ENCODE measurements at places on chromosomes 4 and X.

- no peak for DNase-seq
Observed at GRCh38 chrX:10166248-10166716, 9.5 kb downstream of the CLCN4 start.

GRCh38 chr4:128371001-128371777, 83.6 kb upstream of the PGRMC2 start:
- no peak for DNase-seq

DNA sequence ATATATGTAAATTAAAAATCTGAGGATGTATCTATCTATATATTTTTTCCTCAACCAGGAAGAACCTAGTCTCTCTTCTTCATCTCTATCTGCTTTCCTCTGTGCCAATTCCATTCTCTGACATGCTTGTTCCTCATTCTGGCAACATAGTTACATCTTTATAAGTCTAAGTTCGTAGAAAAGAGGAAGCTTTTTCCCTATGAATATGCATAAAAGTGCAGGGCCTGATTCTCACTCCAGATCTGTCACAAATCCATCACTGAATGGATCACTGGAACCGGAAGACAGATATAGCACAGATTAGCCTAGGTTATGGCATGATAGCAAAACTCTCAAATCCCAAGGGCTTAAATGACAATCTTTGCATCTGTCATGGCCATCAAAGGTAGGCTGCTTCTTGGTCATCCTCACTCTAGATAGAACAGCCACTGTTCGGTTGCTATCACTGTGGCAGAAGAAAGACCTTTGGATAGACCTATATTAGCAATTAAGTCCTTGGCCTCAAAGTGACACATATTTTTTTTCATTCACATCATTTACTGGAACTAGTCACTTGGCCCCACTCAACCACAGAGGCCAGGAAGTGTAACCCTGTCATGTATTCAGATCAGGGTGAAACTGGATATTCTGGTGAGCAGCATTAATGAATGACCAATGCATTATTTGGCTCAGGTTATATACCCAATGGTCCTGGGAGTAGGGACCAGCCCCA, 22.2 kb downstream of the DTHD1 start:
- no peak for DNase-seq

DNA sequence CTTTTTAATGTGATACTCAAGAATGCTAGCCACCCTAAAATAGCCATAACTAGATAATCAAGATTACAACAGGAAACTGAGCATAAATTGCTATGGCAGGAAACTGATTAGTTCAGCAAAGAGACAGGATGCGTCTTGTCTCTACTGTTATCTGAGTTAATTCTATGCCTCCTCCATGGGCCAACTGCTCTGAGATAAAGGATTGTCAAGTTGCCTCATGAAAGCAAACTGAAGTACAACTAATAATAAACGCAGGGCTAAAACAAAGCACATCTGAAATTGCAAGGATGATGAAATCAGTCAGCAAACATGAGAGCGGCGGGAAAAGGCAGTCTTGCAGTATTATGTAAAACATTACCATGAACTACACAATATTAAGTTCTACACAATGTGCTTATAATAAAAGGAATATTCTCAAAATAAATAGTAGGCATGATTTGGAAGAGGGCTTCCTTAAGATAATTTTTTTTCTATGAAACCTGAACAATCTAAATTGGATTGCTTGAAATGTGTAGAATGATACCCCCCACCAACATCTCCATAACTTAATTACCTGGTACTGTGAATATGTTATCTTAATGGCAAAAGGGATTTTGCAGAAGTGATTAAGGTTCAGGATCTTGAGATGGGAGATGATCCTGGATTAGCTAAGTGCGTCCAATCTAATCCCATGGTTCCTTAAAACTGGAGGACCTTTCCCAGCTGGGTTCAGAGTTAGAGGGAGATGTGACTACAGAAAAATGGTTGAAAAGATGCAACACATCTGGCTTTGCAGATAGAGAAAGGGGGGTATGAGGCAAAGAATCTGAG, 65.9 kb downstream of the ANTXR2 start:
- DNase-seq, result no peak

- DNase-seq, result no peak
Observed at GRCh38 chr4:31107362-31107761, 387.2 kb downstream of the PCDH7 start.

DNA sequence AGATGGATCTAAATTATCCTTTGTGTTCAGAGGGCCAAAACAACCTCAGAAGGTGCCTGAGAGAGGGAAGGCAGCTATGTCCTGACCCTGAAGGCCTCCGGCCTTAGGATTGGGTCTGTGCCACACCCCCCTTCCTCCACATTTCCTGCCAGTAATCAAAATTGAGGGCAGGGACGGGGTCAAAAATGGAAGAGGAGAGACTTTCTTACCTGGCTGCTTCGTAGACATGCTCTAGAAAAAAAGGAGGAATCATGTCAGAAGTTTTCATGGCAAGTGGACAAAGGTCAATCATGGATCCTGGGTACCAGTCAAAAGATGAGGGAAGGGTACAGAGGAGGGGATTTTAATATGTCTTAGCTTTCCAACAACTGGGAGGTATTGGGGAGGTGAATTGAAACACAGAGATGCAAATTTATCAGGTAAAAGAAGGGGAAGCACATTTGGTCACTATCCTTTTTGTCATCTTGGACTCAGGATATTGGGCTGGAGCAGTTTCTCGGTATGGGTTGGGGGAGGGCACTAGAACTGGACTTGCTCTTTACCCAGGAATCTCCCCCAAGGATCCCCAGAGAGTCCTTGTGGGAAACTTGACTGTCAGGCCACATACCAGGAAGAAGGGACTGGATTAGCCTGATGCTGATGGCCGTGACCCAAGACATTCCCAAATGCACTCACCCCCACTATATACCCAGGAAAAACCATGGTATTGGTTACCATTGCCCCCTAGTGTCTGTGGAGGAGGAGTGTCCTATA, 17.1 kb downstream of the VSIG4 start:
- DNase-seq, result no peak

DNA sequence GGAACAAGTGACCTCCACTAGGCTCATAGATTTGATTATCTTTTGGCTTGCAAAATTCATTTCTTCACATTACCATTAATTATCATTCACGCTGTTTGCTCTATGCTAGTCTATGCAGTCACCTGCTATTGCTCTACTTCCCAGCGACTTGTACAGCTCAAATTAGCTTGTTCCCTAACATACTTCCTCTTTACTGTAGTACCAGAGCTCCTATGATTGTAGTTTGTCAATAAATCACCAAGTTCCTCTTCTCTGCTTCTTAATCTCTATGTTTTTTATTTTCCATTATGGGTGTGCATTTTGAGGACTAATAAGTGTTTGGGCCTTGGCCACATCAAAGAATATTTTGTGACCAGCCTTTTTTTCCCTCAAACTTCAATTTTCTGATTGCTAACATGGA, 6.2 kb upstream of the GSPT2 start:
- DNase-seq, result no peak

GRCh38 chr4:26524011-26524410, 33.7 kb upstream of the CCKAR start:
- no peak for DNase-seq

DNA sequence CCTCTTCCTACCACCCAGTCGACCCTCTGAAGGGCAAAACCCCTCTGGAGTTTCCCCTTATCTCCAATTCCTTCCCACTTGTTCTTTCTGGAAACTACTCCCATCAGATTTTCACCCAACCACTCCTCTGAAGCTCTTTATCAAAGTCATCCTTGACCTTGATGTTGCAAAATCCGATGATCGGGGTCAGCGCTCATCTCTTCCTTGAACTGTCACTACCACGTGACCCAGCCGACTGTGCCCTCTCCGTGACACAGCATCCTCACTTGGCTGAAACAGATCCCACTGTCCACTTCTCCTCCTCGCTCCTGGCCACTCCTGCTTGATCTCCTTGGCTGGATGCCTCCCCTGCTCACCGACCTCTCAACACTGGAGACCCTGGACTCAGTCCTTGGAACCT, 1.1 kb downstream of the CFAP99 start:
- no peak for DNase-seq

- no peak for DNase-seq
Observed at GRCh38 chrX:68332201-68332731, 101.0 kb downstream of the OPHN1 start.

GRCh38 chr4:109691411-109691920, 11.8 kb downstream of the CASP6 start:
- DNase-seq, result no peak

GRCh38 chr4:25892796-25893195, 21.2 kb upstream of the SMIM20 start:
- no peak for DNase-seq

- DNase-seq, result no peak
Observed at GRCh38 chr4:56186808-56187523, 200.3 kb downstream of the AASDH start.
